ENCODE measurements at places on chromosomes 11 and 22.
A peak's percentile ranks its signal among the peaks of the same experiment; 100 is the strongest.

- DNase-seq: peak; percentile 42
Observed at GRCh38 chr22:50498322-50498890, 9.1 kb downstream of the LMF2 start.

DNA sequence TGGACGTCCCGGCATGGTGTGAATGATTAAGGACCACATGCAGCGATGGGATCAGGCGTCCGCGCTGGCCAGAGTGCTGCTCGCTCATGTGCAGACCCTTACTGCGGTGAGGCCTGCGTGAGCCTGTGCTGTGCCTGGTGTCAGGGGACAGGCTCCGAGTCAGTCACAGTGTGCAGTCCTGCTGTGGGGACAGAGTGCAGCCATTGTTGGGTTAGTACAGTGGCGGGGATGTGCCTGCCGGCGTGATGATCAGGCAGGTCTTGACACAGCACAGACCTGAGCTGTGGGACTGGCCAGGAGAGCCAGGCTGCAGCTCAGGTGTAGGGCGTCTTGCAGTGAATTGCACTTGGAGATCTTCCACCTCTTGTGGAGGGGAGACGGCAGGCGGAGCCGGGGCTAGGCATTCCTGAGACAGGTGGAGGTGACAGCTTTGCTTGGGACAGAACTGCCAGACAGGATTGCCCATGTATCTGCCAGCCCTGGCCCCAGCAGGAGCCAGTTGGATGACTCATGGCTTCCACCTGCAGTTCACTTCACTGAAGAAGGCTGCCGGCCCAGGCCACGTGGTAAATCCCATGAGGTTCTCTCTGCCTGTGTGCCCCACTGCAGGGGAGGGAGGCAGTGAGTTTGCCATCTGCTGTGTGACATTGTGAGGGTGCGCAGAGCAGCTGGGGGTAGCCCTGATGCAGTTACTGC, 17.3 kb downstream of the TRMU start:
- no peak for DNase-seq

GRCh38 chr11:79953629-79954028, 512.8 kb upstream of the TENM4 start:
- no peak for DNase-seq

- no peak for DNase-seq
Observed at GRCh38 chr11:1450949-1451710, 35.4 kb downstream of the MOB2 start.

- DNase-seq: no peak
Observed at GRCh38 chr11:117641008-117641915, 155.8 kb downstream of the DSCAML1 start.

GRCh38 chr11:19746086-19746485, 33.4 kb downstream of the NAV2 start:
- no peak for DNase-seq

DNA sequence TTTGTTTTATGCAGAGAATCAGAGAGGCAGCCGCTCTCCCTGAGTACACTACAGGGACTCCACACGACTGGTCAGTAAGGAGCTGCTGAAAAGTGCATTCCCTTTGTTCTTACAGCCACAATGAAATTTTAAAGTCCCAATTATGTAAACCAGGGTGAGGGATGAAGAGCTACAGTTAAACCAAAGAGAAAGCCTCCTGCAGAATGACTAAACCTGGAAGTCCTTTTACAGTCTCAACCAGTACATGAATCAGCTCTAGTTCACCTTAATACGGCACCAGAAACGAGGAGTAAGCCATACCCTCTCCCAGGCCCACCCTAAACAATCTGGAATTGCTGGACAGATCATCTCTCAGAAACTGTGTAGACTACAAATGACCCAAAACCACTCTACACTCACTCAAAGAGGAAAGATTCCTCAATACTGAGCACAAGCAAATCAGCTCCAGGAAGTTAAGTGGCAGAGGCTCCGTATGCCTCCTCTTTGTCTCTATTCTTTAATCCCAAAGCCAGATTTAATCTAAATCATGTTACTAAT, 113.1 kb downstream of the RBFOX2 start:
- no peak for DNase-seq

GRCh38 chr11:44988111-44988510, 37.4 kb upstream of the TP53I11 start:
- no peak for DNase-seq

DNA sequence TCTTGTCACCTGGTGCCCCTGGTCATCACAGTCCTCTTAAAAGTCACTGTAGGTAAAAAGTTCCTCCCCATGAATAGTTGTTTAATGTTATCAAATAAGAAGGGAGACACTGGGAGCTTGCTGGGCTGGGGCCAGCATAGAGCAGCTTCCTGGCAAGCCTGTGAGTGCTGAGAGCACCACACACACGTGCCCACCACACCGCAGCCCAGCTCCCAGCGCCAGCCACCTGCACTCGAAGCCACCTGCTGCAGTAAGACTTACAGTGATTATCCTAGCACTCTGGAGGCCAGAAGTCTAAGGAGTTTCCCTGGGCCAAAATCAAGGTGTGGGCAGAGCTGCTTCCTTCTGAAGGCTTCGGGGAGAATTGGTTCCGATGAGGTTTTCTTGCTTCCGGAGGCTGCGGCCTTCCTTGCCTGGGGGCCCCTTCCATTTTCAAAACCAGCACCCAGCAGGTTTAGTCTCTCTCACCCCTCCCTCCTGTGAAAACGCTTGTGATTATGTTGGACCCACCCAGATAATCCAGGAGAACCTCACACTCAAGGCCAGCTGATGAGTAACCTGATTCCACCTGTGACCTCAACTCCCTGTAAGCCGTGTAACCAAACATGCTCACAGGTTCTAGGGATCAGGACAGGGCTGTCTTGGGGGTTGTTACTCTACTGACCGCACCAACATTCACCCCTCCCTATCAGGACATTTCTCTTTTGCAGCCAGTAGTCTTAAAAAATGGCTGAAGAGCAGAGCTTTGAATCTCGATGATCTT, 687.2 kb downstream of the TBC1D22A start:
- no peak for DNase-seq

GRCh38 chr11:103631841-103632240, 404.6 kb upstream of the DDI1 start:
- no peak for DNase-seq

GRCh38 chr11:128483211-128483788, 104.1 kb downstream of the ETS1 start:
- no peak for DNase-seq

DNA sequence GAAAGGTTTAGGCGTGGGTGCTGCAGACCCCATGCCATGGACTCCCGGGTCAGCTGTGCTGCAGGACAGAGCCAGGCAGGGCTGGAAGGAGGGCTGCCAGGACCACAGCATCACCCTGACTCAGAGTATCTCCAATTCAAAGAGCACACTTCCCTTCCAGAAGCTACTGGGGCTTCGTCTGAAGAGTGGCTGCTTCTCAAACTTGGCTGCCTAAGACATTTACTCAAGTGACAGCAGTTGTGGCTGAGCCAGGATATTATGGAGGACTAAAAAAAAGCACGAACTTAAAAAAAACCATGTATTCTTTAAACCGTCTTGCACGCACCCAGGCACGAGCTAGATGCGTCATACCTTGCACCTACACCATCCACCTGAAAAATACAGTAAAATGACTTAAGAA, 13.0 kb upstream of the BID start:
- no peak for DNase-seq

DNA sequence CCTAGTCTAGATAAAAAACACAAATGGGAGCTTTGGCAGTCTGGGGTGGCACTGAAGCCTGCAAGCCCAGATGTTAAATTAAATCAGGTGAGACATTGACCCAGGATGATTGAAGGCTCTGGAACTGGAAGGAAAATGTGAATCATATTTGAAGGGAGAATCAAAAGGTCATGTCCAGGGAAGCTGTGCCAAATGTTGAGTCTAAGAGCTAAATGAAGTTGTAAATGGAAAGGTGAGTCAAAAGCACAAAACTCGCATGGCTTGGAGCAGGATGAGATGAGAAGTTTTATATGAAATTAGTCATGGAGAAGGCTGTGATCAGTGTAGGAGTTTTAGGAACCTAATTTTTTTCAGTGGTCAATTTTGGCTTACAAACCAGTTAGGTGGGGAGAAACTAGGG, 301.1 kb downstream of the BLID start:
- no peak for DNase-seq

DNA sequence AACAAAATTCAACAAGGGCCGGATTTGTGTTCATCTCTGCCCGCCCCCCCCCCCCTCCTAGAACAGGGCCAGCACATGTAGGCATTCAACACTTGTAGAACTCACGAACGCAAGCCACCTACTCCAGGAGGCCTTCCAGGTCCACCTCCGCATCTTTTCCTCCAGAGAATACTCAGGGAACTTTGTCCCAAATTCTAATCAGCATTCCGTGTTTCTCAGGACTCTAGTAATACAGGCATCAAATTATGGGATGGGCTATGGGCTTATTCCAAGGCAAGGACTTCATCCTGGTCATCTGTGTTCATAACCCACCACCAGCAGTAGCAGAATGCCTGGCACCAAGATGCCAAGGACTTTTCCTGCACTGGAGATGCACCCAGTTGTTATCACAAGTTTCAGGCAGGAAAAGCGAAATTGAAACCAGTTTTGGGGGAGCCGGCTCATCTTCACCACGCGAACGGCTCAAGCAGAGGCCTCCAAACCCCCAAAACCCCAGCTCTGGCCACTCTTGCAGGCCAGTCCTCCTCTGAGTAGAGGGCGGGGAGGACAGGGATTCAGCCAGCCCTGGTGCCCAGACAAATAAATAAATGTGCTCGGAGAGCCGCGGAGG, 462 bp downstream of the UBE2L6 start:
- DNase-seq: no peak

- no peak for DNase-seq
Observed at GRCh38 chr11:102391549-102392237, 44.7 kb downstream of the BIRC2 start.

DNA sequence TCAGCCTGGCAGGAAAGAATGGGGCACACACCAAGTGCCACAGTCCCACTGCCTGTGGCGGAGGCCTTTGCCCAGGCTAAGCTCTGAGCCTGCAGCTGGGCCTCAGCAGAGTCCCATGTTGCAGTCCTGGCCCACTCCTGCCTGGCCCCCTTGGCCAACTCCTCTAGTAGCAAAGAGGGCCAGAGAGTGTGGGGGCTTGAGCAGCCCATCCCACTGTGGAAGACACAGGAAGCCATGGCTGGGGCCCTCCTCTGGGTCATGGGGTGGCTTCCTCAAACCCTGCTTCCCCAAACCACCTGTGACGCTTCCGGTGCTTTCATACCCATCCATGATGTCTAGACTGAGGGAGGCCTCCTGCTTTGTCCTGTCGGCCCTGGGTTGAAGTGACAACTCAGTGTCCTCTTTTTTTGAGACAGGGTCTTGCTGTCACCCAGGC, 5.8 kb downstream of the RPS19BP1 start:
- DNase-seq: no peak

- DNase-seq: no peak
Observed at GRCh38 chr22:25030636-25031035, 78.1 kb downstream of the KIAA1671 start.

DNA sequence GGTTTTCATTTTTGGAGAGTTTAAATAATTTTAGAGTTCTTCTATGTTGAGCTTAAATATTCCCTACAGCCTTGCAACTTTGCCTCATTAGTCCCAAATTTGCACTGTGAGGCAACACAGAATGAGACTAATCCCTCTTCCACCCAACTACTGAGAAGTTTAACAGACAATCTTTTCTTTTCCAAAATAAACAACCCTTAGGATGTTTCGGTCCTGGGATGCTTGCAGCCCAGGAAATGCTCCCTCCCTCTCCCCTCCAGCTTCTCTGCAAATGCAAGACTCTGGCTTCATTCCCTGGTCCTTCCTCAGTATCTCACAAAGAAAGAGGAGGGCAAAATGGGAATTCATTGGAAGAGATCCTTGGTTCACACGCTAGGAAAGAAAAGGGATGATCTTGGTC, 222.5 kb downstream of the ST3GAL4 start:
- no peak for DNase-seq

- no peak for DNase-seq
Observed at GRCh38 chr22:31332010-31332409, 14.1 kb downstream of the PATZ1 start.

DNA sequence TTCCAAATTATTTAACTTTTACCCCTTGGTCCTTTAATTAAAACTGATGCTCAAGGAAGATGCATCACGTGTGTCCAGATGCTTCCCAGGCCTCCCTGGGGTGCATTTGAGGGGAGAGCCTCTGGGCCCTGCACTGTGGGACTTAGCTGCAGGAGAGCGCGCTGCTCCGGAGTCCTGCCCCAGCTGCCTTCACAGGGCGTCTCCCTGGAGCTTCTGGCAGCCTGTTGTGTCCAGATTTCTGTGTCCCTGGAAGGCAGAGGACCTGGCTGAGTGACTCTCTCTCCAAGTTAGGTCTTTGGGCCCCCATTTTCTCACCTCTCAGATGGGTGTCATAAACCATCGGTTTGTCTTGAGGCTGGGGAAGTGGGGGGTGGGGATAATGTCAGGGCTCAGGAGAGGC, 3.0 kb downstream of the ARHGAP8 start:
- no peak for DNase-seq

DNA sequence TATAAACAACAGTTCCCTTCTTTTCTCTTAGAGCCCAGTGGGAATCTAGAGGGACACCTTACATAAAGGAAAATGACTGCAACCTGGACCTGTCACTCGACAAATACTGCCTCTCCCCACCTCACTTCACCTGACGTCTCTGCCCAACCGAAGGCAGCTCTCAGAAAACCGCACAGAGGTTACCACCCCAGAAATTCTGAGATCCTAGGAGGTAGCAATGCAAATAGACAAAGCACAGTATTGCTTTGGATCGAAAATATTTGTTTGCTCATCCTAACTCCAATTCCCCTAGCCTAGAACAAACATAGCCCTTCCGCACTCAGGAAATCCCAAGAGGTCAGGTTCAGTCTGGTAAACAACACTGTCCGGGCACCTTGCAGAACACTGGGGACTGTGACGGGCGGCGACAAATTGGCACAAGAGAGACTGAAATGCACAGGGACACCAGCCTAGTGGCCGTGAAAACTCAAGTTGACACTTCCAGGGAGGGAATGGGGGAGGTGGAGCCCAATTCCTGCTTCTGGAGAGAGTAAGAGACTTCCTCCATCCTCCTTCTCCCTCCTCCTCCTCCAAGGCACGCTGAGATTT, 420 bp upstream of the TRIM44 start:
- DNase-seq: no peak

DNA sequence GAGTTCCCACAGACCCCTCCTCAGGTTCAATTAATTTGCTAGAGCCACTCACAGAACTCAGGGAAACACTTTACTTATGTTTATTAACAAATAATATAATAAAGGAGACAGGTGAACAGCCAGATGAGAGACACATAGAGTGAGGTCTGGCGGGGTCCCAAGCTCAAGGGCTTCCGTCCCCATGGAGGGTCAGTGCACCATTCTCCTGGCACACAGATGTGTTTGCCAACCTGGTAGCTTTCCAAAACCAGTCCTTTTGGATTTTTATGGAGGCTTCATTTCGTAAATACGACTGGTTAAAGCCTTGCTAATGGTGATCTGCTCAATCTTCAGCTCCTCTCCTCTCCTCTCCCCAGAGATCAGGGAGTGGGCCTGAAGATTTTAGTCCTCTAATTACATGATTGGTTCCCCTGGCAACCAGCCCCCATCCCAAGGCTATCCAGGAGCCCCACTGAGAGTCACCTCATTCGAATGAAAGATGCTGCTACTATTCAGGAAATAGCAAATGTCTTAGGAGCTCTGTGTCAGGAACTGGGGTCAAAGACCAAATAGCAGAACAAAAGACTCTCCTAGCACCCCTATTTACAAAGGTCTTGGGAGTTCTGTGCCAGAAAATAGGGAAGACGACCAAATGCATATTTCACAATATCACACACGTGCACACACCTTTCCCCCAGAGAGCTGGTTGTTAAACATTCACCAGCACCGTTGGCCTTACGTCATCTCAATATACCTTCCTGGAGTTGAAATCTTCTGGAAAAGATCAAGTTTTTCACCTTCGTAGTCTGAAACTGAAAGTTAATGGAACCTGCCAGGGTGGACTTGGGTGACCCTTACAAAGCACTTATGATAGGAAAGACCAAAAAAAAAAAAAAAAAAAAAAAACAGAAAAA, 23.8 kb upstream of the CAPRIN1 start:
- DNase-seq: no peak
